ENCODE measurements at places on chromosomes 16 and 17.

GRCh38 chr17:48869821-48870318, 22.7 kb upstream of the ATP5MC1 start:
- DNase-seq, result no peak

- DNase-seq, result no peak
These were observed 143.5 kb upstream of the HLF start for GRCh38 chr17:55121268-55121667.

- no peak for DNase-seq
These were observed 86.2 kb downstream of the CRISPLD2 start for GRCh38 chr16:84905965-84906460.

DNA sequence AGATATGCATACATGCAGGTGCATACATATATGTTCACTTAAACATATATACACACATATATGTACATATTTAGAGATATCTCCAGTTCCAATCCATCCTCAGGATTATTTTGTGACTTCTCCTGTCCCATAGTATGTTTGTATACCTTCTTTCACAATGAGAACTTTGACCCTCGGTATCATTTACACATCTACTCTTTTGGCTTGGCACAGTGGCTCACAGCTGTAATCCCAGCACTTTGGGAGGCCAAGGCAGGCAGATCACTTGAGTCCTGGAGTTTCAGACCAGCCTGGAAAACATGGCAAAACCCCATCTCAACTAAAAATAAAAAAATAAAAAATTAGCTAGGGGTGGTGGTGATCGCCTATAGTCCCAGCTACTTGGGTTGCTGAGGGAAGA, 148.1 kb upstream of the CCL2 start:
- no peak for DNase-seq

GRCh38 chr16:73054813-73055482, 7.0 kb upstream of the ZFHX3 start:
- peak; percentile 91 for DNase-seq

- DNase-seq, result peak; percentile 54
These were observed 58.5 kb downstream of the TMEM132E start for GRCh38 chr17:34637548-34638525.

DNA sequence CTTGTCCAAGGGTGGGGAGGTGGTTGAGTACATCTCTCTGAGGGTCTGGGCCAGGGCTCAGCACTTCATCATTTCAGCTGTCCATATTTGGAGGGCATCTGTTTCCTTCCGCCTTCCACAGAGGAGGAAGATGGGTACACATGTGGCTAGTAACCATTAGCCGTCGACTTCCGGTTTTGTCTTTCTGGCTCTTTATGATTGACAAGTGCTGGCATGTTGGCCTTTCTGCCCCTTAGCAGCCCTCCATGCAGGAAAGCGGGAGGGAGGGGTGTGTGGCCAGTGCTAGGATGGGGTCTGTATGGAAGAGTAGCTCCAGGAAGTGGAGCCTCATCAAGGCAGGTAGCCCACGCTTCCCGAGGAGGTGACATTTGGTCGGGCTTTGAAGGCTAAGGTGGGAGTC, 69.6 kb downstream of the RAI1 start:
- DNase-seq, result no peak

DNA sequence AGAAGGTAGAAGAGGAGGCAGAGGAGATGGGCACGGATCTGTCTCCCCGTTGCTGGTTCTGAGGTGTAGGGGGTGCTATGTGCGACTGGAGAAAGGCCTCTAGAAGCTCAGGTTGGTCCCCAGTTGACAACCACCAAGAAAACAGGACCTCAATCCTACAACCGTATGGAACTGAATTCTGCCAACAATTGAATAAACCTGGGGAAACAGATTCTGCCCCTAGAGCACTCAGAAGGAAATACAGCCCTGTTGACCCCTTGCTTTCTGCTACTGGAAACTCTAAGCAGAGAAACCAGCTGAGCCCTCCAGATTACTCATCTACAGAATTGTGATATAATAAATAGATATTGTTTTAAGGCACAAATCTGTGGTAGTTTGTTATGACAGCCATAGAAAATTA, 313.0 kb upstream of the GOT2 start:
- no peak for DNase-seq

DNA sequence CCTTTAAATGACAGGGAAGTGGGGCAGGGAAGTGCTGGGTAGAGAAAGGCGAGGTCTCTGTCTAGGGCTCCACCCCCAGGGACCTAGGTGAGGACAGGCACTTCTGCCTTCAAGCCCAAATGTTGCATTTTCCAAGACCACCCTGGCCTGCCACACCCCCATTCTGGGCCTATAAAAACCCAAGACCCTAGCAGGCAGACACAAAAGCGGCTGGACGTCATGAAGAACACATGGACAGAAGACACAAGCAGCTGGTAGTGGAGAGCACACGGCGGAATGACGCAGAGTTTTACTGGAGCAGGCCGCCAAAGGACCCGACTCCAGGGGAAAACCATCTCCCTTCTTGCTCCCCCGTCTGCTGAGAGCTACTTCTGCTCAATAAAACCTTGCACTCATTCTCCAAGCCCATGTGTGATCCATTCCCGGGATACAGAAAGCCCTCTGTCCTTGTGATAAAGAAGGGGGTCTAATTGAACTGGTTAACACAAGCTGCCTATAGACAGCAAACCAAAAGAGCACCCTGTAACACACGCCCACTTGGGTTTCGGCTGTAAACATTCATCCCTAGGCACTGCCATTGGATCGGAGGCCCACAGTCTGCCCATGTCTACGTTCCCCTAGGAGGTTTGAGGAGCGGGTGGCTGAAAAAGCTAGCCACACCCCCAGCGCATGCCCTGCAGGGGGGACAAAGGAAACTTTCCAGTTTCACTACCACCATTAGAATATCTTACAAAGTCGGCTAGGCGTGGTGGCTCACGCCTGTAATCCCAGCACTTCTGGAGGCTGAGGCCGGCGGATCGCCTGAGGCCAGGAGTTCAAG, 622.2 kb upstream of the SALL1 start:
- DNase-seq, result no peak

GRCh38 chr17:82690786-82691489, 7.6 kb downstream of the RAB40B start:
- no peak for DNase-seq

DNA sequence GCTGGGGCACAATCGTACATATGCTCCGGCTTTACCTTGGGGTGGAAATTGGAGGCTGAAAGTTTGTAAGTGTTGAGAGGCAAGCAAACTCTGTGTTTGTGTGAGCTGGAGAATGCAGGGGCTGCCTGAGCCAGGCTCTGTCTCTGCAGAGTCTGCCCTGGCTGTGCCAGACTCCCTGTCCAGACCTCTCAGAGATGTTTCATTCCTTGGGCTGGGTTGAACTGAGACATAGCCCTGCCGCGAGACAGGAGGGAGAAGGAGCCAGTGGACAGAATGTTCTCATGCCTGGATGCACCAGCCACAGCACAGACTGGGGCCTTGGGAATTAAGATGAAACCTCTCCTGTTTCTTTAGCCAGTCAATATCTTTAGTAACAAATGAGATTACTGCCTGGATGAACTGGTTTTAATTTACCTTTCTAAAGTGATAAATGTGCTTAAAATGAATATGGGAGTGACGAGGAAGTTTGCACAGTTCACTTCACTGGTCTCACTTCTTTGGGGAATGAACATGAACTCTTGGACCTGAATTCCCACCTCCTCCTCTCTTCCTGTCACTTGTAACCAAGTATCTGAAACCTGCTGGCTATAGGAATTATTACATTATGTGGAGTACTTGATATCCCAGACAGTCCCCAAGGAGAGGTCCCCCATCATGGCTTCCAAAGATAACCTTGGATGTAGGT, 40.1 kb downstream of the YPEL2 start:
- DNase-seq, result no peak

DNA sequence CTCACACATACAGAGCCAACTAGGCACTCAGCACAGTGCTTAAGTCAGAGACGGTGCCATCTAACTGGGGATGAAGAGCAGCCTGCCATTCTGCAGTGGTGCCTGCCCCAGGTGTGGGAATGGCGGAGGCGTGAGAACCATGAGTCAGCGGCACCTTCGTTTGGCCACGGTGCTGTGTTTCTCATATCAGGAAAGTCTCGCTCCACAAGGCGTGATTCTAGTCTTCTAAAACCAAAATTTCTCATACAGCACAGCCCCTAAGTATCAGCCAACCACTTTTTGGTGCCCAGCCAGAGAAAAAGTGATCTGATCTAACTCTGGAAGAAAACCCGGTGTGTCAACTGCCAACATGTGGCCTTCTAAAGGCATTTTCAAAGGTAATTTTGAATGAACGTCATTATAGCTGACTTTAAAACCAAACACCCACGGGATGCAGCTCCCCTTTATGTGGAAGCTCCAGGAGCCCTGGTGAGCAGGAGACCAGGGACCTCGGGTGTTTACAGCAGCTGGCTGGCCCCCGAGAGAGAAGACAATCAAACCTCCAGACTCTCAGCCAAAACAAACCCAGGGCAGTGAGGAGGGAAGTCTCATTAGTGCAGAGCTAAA, 54.6 kb downstream of the ABCC12 start:
- DNase-seq, result no peak

DNA sequence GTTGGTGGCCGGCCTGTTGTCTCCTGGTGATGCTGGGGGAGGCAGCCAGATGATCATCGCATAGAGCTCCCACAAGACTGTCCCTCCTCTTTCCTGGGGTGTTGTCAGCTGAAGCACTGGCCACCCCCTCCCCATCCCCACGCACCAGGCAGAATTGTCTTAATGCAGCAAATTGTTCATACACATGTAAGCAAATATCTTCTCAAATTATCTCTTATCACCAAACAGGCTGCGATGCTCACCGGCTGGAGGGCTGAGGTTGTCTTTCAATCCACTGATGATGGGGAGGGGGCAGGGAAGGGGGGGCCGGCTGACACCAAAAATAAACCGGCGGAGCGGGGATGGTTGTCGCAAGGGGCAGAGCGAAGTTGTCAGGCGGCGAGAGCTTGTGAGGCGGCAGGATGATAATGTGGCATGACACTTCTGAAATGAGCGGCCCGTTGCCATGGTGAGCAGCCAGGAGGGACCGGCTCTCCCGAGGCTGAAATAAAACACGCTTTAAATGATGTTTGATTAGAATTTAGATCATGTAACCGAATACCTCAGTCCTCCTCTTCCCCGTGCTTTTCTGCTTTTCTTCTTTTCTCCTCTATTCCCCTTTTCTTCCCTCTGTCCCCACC, 59.8 kb downstream of the MRM1 start:
- DNase-seq, result no peak

DNA sequence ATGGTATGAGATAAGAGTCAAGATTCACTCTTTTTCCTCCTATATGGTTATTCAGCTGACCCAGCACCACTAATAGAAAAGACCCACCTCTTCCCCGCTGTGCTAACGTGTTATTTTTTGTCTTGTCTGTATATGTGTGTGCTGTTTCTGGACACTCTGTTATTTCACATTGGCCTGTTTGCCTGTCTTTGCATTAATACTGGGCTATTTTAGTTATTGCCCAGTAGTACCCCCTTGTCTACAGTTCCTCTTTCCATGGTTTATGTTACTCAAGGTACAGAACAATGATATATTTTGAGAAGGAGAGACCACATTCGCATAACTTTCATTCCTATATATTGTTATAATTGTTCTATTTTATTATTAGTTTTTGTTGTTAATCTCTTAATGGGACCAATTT, 74.0 kb upstream of the SIAH1 start:
- no peak for DNase-seq

All from fibroblast of skin of right quadriceps (primary cell).